ENCODE measurements at places on chromosomes 12 and 14.

- DNase-seq: no peak
Observed at GRCh38 chr12:124248941-124249825, 45.7 kb upstream of the RFLNA start.

DNA sequence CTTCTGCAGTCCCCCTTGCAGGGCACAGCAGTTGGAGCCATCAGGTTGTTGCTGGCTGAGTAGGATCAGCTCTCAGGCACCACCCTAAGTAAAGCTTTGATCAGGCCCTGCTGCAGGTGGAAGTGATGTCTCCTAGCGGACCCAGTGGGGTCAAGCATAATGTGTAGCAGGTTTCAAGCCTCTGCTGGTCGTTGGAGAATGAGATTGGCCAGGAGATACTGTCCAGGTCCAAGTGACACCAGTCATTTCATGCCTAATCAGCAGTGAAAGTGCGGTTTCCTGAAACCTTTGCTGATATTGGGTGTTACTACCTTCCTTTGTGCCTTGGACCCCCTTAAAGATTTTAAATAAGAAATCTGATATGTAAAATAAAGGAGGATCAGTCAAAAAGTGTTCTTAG is 72.6 kb downstream of the SUSD6 start:
- no peak for DNase-seq

DNA sequence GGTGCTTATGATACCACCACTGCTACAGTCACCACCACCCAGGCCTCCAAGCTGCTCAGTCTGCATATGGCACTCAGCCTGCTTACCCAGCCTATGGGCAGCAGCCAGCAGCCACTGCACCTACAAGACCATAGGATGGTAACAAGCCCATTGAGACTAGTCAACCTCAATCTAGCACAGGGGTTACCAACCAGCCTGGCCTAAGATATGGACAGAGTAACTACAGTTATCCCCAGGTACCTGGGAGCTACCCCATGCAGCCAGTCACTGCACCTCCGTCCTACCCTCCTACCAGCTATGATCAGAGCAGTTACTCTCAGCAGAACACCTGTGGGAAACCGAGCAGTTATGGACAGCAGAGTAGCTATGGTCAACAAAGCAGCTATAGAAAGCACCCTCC is 55.1 kb downstream of the BRMS1L start:
- no peak for DNase-seq

DNA sequence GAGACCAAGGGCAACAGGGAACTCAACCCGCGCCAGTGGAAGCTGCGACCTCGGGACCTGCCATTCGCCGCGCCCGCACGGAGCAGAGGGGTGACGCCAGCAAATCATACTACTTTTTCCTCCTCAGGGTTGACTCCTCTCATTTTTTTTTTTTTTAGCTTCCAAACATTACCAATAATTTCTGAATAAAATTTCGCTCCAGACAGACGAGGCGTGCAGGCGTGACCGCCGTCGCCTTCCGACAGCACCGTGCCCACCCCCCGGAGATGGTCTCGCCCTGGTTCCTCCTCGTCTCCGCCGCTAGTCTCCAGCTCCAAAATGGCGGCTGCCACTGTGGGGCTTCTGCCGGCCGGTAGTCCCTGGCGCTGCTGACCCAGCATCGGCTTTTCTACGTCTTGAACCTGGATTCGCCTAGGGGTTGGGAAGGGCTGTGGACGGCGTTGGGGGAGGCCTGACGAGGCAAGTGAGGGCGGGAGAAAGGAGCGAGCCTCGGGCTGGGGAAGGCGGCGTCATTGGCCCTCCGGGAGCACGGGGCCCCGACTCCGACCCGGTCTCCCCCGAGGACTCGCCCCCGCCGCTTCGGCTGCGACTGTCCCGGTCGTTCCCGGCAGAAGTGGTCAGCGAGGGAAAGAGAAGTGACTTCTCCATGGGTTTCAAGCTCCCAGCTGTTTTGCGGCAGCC is at the start of the genes CPSF2 and NDUFB1:
Gene CPSF2 (plus strand): TSS at position 300 of the 681 bp plus-strand sequence. CDS start 9,016 bp downstream, outside the sequence.
Gene NDUFB1 (minus strand): TSS at position 37 of the 681 bp plus-strand sequence. CDS start 4,069 bp downstream, outside the sequence.
- peak; percentile 31 for DNase-seq

DNA sequence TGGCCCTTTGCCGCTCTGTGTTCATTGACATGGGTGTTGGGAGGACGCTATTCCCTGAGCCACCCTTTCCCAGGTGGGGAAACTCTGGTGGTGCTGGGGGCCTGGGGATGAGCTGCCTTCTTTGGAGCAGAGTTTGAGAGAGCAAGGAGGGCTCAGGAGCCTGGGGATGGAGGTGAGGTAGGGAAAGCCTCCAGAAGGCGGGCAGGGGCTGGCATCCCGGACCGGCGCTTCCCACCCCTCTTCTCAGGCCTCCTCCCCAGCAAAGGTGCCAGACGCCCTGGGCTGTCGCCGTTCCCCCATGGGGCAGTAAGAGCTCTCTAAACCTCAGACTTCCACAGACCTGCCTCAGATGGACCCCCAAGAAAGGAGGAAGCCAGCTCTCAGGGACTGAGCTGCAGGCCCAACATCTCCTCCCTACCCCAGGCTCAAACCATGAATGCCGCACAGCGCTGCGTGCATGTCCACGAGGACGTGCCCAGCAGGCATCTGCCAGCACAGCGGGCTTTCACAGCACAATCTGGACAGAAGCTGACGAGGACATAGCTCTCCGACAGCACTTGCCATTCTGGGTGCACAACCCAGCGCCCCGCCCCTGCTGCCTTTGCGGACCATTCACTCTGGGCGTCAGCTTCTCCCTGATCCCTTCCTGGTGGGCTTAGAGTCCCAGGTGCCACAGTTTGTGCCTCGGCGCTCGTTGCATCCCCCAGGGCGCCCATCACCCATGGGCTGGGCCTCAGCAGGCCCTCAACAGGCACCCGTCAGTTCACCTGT is 14.9 kb upstream of the TTC7B start:
- DNase-seq: no peak

- DNase-seq: no peak
Observed at GRCh38 chr14:102897299-102898027, 25.0 kb upstream of the AMN start.

GRCh38 chr14:31090883-31091764 is 64.9 kb upstream of the STRN3 start:
- DNase-seq: peak; percentile 31

GRCh38 chr14:70350078-70350477 is 9.4 kb downstream of the COX16 start:
- DNase-seq: no peak

- no peak for DNase-seq
Observed at GRCh38 chr14:87601036-87601435, 391.9 kb downstream of the GALC start.

GRCh38 chr12:49964849-49965624 is 3.4 kb downstream of the AQP5 start:
- no peak for DNase-seq

GRCh38 chr14:23351681-23352505 is 794 bp downstream of the SLC22A17 start:
- DNase-seq: no peak

DNA sequence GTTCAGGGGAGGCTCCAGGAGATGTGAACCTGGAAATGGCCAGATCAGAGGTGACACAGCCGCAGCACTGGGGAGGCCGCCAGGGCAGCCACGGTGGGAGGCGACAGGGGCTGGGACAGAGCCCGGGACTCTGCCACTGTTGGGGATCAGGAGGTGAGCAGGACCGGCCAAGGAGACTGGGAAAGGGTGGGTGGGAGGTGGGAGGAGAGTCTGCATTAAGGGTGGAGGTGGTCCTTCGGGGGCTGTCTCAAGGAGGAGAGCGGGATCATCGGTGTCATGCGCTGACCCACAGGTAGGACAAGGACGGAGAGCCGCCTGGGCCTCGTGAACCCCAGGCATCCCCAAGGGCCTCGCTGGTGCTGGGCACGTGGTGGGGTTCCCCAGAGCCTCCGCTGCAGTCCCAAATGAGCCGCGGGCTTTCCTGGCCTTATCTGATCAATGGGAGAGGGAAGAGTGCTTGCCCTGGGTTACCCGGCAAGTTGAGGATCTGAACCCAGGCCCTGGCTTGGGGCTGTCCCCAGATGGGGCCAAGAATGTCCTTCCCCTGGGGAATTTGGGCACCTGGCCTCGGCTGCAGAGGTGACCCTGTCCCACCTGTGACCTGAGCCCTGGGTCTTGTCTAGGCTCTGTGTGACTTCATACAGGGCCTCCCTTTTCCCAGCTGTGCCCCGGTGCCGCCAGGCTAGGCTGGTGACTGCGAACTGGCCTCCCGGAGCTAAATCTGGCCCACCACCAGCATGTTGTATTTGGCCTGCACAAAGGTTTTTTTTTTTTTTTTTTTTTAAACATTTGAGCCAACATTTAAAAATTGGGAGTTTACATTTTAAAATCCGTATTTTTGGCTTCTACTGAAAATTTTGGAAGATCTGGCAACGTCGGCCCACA is 13.2 kb downstream of the BEGAIN start:
- DNase-seq: no peak

DNA sequence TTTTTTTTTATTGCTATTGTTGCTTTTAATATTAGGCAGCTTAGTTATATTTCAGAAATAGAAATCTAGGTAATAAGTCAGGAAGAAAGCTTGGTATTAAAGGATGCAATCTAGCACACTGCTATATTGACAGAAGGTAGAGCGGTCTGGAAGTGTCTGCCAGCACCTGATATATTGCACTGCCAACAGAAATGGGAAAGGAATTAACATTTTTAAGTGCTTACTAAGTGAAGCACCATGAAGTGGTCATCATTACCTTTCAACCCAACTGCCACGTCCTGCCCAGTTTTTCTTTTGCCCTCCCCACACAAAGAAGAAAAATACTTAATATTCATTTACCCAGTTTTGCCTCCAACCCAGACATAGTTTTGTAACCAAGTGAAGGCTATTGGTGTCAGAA is 163.5 kb downstream of the KITLG start:
- DNase-seq: no peak

DNA sequence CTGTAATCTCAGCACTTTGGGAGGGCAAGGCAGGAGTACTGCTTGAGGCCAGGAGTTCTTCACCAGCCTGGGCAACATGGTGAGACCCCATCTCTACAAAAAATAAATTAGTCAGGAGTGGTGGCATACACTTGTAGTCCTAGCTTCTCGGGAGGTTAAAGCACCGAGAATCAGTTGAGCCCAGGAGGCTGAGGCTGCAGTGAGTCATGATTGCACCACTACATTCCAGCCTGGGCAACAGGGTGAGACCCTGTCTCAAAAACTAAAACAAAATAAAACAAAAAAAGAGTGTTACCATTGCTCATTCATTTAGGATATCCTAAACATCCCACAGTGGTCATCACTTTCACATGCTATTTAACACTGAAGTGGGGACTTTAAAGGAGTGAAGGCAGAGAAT is 7.8 kb downstream of the NEK9 start:
- no peak for DNase-seq

GRCh38 chr12:56687223-56688128 is 608 bp downstream of the PTGES3 start:
- DNase-seq: no peak

DNA sequence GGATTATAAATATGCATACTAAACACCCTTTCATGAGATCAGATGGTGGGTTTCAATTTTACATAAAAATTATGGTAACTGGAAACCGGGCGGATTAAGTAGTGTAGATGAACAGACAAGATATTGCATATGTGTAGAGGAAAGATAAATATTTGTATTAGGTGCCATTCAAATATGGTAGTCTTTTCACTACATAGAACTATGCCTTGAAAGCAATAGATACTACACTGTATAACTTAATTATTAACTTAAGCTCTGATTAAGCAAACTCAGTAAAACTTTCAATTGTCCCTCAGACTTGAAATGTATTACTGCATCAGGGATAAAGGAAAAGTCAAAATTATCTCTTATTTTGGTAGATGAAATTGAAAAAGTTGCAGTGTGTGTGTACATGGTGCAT is 1.9 kb downstream of the PTPN21 start:
- DNase-seq: no peak

- no peak for DNase-seq
Observed at GRCh38 chr12:24256684-24257083, 307.2 kb upstream of the SOX5 start.

DNA sequence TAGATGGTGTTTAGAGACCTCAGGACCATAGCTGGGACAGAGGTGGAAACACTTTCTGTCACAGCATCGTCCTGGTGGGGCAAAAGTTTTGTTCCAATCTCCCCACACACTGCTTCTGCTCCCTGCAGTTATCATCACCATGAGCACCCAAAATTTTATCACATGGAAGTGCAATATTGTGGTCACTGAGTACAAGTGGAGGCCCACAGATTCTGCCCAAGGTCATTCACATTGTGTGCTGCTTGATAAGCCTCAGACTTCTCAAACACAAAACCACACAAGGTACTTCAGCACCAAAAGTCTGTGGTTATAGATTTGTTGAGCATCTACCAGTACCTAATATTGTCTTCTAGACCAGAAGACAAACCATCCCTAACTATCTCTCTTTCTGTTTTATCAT is 554 bp upstream of the KRT77 start:
- no peak for DNase-seq

GRCh38 chr14:34536951-34537676 is 2.4 kb downstream of the EAPP start:
- DNase-seq: no peak

- DNase-seq: no peak
Observed at GRCh38 chr14:104448721-104449120, 130.8 kb upstream of the C14orf180 start.

- DNase-seq: no peak
Observed at GRCh38 chr14:36660736-36661505, 739 bp upstream of the PAX9 start.

GRCh38 chr14:66496911-66497310 is 10.7 kb downstream of the CCDC196 start:
- no peak for DNase-seq

DNA sequence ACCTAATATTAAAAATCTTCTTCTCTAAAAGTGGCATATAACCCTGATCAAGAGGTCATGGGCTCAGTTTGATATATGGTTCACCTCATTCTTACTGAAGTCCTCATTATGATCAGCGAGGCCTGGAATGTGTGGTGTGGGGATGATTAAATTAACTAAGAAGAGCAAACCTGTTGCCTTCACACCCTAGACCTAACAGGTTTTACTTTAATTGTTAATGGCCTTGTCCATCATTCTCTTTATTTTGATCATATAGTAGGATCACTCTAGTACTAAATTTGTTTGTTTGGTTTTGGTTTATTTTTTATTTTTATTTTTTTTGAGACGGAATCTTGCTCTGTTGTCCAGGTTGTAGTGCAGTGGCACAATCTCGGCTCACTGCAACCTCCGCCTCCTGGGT is 43.5 kb downstream of the VEZT start:
- DNase-seq: no peak

- DNase-seq: no peak
Observed at GRCh38 chr12:45458238-45458637, 242.3 kb downstream of the ANO6 start.

DNA sequence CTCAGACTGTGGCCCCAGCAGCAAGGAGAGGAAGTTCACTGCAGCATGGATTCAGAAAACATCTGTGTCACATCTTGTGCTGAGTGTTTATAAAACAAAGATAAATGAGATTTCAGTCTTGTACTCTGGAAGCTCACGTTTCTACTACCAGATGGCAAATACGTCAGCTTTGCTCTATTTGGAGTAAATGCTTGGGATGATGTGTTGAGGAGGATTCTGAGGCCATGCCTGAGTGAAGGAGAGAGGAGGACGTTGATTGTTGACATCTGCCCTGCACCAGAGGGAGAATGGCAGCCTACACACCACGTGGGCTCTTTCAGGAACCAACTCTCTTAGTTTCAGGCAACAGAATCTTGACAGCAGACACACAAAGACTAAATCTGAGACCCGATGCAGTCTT is 188.9 kb downstream of the TMEM132C start:
- DNase-seq: no peak

Data from thoracic aorta (tissue), 2 donors.